ENCODE measurements at places on chromosomes 12 and 14.

- DNase-seq = no peak
Observed at GRCh38 chr14:71471634-71472355, 460.4 kb upstream of the RGS6 start.

GRCh38 chr12:90301561-90302133 lies 593.0 kb upstream of the ATP2B1 start:
- DNase-seq = no peak

DNA sequence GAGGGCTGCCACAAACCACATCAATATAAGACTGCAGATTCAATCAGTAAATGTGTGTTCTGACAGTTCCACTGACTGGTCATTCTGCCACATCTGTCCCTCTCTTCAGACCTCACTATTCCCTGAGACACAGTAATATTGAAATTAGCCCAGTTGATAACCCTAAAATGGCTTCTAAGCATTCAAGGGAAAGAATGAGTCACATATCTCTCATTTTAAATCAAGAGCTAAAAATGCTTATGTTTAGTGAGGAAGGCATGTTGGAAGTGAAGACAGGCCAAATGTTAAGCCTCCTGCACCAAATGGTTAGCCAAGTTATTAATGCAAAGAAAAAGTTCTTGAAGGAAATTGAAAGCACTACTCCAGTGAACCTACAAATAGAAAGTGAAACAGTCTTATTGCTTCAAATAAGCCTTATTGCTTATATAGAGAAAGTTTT lies 24.5 kb upstream of the KIF21A start:
- DNase-seq = no peak

DNA sequence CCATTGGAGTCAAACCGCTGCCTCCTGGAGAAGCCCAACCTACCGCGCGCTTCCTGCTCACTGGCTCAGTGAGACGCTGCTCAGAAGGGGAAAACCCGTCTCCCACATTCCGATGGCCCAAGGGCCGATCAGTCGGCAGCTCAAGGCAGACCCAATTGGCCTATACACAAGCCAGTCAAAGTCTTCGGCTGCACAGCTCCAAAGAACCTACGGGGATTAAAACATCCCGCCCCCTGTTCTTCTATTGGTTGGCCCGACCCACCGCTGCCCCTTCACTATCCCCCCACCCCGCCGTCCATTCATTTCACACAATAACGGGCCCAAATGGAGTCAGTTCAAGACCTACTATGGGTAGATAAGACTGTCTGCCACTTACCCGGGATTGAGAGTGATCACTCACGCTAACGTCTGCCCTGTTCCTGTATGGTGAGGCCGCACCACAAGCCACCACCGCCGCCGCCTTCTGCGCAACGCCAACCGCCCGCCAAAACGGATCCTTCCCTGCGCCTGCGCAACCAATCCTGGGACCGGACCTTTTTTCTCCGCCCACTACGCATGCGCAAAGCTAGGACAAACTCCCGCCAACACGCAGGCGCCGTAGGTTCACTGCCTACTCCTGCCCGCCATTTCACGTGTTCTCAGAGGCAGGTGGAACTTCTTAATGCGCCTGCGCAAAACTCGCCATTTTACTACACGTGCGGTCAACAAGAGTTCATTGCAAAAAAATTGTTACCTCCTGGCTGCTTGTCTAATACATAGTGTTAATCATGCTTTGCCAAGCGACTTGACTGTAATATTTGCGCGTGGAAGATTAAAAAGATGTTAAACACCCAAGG lies at the start of gene CBX5:
Gene CBX5 (minus strand): TSS at position 491 of the 836 bp plus-strand sequence. CDS start 22,472 bp downstream, outside the sequence.
- DNase-seq = peak; percentile 100

- peak; percentile 57 for DNase-seq
Observed at GRCh38 chr12:459430-460258, at the start of gene B4GALNT3. Gene B4GALNT3, plus strand, starts transcription at chr12:459939. Its CDS starts 438 bp downstream, at chr12:460377.

GRCh38 chr12:111242184-111242583 lies 126.7 kb downstream of the PHETA1 start:
- no peak for DNase-seq

DNA sequence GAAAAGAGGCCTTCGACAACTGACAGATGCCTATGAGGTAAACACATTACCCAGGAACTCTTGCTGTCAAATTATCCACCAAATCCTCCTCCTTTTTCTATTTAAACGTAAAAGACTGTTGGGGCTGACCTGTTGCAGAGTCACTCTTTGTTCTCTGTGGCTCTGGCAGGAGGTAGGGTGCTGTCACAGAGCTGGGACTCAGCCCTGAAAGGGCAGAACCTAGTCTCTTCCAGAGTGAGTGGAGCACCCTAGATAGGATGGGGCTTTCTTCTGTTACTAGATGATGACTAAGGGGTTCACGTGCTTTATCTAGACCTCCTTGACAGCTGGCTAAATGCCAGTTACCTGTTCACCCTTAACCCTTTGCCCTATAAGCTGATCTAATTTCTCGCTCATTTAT lies 25.7 kb downstream of the FNTB start:
- DNase-seq = no peak

- DNase-seq = no peak
Observed at GRCh38 chr12:93778306-93778705, 101.1 kb downstream of the CRADD start.

GRCh38 chr14:55502746-55503284 lies 62.4 kb upstream of the TBPL2 start:
- DNase-seq = no peak

- DNase-seq = no peak
Observed at GRCh38 chr12:122023339-122024131, 1.9 kb downstream of the BCL7A start.

GRCh38 chr12:49187184-49187583 lies 1.7 kb downstream of the TUBA1A start:
- no peak for DNase-seq

GRCh38 chr12:4908684-4909409 lies 858 bp upstream of the KCNA1 start:
- DNase-seq = peak; percentile 89

DNA sequence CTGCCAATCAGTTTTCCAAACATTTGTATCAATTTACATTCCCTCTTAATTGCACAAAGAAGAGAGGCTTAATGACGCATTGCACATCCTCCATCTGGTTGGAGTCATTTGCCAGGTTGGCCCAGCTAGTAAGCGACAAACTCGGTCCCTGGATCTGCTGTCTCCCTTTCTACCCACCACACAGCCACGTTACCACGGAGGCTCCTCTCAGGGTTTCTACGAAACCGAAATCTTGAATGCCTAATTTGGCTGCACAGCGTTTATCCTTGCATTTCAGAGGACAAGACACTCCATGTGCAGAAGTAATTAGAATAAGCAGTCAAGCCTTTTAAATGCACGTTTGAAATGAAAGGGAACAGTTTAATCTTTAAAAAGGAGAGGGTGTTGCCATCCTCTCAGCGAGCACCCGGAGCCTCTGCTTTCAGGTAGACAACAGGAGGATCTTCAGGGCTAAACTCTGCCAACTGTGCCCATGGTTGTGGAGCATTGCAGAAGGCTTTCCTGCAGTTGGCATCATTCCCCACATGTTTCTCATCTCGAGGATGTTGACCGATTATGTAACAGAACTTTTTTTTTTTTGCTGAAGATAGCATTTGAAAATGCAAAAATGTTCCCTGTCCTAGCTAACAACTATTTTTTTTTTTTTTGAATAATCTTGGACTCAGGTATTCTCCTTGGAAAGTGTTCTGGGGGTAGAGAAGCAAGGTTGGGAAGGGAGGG lies 37.8 kb downstream of the SLC24A4 start:
- DNase-seq = no peak

DNA sequence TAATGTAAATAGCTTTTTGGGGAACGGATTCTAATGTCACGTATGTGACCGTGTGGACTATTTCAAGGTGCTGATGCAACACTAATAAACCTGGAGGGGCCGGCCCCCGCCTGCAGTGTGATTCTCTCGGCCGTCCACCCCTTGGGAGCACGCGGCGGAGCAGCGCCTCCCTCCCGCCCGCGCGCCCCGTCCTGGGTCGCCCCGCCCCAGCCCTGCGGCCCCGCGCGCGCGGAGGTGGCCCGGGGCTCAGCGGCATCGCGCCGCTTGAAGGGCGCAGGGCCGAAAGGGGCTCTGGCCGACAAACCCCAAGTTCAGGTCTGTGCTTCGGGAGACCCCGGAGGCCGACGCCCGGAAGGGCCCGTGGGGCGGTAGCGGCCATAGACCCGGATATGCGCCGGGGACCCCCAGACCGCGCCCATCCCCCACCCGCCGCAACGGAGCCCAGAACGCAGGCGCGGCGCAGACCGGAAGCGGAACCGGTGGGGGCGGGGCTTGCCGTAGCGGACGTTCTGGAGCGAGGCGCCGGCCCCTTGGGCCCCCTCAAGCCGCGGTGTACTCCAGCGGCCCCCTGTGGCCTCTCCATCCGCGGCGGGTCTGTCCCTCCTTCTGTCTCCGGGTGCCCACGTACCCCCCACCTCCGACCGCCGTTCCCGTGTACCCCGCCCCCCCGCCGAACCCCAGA lies at the start of gene TEX22:
Gene TEX22 (plus strand): TSS at position 495 of the 682 bp plus-strand sequence. CDS start 803 bp downstream, outside the sequence.
- DNase-seq = peak; percentile 39

GRCh38 chr12:47378907-47379306 lies 299.1 kb upstream of the AMIGO2 start:
- DNase-seq = no peak

DNA sequence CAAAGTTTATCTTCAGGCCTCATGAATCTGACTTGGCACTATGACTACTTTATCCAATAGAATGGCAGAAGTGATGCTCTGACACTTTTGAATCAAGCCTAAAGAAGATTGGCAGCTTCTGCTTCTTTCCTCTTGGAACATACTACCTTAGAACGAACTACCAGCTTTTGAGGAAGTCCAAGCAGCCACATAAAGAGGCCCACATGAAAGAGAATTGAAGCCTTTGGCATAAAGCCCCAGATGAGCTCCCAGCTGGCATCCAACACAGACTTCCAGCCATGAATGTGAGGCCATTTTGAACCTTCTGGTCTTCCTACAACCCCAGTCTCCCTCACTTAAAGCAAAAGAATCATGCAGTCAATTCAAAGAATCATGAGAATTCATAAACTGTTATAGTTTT lies 65.8 kb downstream of the EEA1 start:
- DNase-seq = no peak

DNA sequence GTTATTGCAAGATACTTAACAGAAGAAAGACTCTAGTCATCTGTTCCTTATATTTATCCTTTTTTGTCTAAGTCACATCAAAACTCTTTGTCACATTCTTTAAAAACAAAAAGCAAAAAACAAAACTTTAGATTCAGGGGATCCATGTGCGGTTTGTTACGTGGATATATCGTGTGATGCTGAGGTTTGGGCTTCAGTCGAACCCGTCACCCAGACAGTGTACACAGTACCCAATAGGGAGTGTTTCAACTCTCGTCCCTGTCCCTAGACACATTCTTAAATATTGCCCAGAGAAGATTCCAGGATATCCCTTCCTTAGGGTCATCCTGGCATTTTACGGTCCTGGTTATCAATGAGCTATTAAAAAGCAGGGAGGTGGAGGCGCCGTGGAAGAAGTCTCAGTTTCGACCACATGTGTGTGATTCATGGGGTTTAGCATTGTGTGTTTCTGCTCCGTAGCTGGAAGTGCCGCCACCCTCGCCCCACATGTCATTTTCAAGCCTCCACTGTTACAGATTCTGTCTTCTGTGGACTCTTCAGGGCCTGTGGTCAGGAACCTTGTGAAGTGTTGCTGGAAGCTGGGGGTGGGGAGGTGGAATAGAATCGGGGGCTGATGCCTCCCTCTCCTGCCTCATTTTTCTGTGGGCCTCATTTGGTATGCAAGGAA lies 19.9 kb downstream of the CCND2 start:
- no peak for DNase-seq

GRCh38 chr14:59254146-59254910 lies 65.9 kb downstream of the DAAM1 start:
- DNase-seq = no peak

- no peak for DNase-seq
Observed at GRCh38 chr12:69105101-69105962, 134.0 kb upstream of the CPSF6 start.

- no peak for DNase-seq
Observed at GRCh38 chr12:55933169-55933798, 2.3 kb downstream of the DGKA start.

DNA sequence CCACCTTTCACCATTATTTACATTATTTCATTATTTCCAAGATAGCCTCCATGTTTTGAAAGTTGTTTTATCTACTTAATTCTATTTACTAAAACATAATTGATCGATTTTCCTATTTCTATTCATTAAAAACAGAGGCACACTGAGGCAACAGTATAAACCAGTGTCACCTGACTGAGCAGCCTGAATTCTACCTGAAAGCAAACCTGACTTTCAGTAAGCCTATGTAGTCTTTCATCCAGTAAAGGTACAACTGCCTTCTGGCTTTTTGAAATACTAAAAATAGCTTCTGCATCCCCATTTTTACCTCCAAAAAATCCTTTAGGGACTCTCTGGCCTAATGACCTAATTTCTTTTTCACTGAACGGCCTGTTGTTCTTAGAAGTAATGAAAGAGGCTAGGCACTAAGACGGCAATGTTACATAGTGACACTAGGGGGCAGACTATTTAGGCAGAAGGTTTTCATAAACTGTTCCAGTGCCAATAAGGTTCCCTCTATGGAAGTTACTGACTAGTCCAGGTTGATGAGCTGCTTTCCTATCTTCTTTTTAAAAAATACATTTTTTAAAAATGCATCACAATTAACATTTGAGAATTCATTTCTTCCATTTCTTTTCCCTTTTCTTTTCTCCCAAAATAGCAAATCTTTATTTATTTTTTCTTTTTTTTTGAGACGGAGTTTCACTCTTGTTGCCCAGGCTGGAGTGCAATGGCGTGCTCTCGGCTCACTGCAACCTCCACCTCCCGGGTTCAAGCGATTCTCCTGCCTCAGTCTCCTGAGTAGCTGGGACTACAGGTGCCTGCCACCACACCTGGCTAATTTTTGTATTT lies 17.5 kb downstream of the ANAPC5 start:
- DNase-seq = peak; percentile 38

GRCh38 chr12:122845041-122845864 lies 10.0 kb downstream of the HIP1R start:
- DNase-seq = no peak

DNA sequence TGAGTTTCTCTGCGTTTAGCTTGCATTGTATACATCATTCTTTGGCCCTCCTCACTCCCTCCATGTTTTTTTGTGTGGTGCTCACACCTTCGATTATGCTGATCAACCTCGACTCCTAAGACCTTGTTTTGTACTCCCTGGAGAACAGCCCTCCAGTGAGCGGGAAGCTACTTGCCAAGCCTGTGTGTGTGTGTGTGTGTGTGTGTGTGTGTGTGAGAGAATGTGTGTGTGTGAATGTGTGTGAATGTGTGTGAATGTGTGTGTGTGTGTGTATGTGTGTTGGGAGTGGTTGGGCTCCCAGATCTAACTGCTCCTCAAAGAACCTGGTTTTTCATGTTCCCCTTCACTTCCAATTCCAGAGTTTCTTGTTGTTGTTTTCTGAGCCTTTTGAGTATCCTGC lies 6.0 kb downstream of the NYNRIN start:
- DNase-seq = no peak

DNA sequence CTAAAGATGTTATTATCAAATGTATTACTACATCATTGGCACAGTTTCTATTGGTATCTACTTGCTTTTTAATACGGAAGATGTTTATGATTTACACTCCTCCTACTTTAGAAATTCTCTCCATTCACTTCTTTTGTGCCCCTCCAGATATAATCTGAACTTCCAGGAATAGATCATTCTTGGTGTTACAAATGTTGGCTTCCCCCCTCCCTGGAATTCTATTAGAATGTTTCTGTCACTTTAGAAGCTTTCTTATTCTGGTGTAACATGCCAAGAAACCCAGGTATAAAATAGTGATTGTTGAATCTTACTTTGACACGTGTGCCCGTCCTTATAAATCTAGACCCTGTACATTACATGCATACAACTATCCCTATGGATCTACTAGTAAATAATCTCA lies 1.2 kb upstream of the WDR20 start:
- DNase-seq = no peak

GRCh38 chr14:22420598-22421186 lies 168.3 kb downstream of the DAD1 start:
- no peak for DNase-seq
